ENCODE measurements at places on chromosomes 6 and 20.

GRCh38 chr20:57108742-57109570 is 157.5 kb downstream of the BMP7 start:
- no peak for DNase-seq

GRCh38 chr6:31079656-31080261 is 32.6 kb downstream of the C6orf15 start:
- DNase-seq: peak; percentile 71

DNA sequence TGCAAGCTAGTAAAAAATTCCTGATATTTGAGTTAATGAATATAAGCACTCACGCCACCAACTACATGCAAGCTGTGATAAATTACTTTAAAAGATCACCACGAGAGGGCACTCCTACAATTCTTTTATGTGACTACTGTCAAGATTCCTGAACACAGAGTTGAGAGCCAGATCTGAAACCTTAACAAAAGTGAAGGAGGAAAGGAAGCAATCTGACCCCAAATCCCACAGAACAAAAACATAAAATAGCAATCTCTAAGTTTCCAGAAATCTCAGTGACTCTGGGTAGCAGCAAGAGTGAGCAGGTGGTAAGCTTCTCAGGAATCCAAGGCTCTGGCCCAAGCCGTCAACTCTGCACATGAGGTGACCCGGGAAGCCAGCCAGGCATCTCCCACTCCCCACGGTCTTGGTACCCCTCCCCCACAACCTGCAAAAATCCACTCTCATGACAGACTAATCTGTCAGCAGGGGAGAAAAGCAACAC is 55.1 kb downstream of the STAU1 start:
- DNase-seq: peak; percentile 87

GRCh38 chr20:51193066-51193772 is 170.3 kb upstream of the KCNG1 start:
- DNase-seq: no peak

DNA sequence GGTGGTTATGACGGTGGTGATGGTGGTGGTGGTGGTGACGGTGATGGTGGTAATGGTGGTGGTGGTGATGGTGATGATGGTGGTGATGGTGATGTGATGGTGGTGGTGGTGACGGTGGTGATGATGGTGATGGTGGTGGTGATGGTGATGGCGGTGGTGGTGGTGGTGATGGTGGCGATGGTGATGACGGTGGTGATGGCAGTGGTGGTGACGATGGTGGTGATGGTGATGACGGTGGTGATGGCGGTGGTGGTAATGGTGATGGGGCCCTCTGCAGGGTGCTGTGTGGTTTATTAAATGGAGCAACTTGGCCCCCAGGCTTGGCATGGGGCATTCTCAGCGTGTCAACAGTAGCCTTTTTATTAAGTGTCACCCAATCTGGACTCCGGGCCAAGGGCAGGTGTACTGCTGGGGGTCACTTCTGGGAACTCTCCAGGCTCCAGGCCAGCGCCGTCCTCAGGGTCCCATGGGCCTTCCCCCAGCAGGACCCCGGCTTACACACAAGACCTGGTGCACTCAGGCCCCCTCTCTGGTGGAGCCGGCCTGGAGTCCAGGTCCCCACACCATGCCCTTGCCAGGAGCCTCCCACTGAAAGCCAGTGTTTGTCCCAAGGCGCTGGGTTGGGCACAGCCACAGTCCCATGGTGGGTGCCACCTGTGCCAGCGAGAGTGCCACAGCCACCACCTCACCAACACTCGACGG is 8.8 kb downstream of the CABLES2 start:
- DNase-seq: no peak

GRCh38 chr20:31803552-31804291 is 15.4 kb upstream of the MYLK2 start:
- DNase-seq: no peak

DNA sequence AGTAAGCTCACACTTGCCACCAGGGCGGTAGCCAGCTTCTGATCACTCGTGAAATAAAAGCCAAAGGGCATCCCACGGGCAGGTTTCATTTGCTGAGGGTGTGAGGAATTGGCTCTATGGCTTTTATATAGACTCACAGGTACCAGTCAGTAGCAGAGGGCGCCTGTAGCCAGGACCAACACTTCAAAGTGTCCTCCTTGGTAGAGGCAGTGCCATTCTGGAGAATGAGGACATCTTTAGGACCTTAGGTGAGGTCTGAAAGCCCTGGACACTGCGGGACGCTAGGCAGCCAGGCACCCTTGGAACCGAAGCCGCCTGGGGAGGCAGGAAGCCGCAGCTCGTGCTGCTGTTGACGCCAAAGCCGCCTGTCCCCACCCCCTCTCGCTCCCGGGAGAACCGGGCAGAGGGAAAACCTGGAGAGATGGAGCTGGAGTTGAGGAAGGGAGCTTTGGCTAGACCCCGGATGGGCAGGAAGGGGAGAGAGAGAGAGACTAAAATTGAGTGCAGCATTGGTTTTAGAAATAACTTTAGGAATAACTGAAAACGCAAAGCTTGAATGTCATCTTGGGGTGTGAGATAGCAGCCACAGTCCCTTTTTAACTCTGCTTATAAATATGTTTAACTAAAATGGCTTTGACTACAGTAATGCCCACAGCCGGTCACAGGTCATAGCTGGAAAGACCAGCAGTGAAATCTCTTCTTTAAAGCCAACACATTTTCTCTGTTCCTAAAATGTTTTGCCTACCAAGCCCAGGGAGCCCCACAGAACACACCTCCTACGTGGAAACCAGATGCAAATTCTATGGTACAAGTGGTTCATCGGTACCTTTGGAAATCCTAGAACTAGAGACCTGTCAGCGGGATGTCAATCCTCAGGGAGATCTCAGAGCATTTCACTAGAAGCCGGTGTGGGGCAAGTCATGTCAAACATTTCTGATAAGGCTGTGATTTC is 128.5 kb upstream of the CDYL start:
- peak; percentile 86 for DNase-seq

GRCh38 chr6:22471746-22472145 is 97.6 kb upstream of the HDGFL1 start:
- DNase-seq: no peak

- no peak for DNase-seq
Observed at GRCh38 chr20:59391975-59392374, 91.6 kb downstream of the EDN3 start.

- peak; percentile 16 for DNase-seq
Observed at GRCh38 chr6:4698901-4699659, 77.1 kb upstream of the CDYL start.

DNA sequence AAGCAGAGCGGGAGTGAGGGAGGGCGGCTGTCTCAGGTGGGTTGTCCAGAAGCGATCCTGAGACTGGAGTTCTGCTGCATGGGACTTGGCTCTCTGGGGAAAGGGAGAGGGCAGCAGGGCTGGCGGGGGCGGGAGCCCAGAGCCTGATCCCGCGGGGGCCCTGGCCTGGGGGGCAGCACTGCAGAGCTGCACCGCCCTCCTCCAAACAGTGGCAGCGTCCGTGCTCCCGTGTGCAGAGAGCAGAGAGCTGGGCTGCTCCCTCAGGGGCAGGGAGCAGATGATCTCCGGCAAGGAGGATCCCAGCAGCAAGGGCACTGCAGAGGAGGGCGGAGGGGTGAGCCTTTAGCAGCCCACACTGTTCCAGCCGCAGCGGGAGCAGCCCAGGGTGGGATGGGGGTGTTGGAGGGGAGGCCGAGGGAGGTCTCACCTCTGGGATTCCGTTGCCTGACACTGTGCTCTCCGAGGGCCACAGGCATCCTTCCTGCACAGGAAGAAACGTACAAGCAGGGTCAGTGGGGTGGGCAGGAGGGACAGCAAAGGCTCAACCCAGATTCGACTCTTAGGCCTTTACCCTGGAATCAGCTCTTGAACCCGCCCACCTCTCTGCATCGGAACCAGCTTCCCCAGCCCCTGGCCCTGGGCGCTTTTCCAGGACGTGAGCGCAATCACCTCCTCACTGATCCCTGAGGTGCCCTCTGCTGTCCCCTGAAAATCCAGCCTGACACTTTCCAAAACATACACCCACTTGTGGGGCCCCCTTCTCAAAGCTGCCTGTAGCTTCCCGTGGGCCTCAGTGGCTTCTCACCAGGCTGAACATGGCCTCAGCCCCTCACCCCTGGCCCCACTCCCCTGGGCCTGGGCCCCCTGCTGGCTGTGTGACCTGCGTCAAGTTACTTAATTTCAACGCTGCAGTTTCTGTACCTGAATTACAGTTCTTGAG is 32.6 kb upstream of the ZBP1 start:
- no peak for DNase-seq

DNA sequence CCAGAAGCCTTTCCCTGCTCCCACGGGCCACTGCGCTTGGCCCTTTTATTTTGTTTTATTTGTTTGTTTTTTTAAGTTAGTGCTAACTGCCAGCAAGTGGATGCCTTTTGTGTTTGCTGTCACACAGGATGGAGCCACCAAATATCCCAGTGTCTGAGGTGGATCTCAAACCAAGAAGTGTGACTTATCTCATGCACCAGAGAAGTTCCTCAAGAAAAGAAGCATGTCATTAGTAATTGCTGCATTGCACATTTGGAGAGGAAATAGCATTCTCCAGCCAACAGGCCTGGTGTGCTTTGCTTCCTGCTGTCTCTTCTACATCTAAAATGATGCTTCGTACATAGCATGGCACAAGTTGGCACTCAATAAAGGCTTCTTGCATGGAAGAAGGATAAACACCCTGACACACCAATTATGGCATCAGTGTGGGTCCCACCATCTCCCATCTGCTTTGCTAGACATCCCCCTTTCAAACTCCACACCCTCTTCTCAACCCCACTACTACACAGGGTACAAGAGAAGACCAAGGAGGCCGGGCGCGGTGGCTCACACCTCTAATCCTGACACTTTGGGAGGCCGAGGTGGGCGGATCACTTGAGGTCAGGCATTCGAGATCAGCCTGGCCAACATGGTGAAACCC is 1.9 kb upstream of the ATP9A start:
- no peak for DNase-seq

DNA sequence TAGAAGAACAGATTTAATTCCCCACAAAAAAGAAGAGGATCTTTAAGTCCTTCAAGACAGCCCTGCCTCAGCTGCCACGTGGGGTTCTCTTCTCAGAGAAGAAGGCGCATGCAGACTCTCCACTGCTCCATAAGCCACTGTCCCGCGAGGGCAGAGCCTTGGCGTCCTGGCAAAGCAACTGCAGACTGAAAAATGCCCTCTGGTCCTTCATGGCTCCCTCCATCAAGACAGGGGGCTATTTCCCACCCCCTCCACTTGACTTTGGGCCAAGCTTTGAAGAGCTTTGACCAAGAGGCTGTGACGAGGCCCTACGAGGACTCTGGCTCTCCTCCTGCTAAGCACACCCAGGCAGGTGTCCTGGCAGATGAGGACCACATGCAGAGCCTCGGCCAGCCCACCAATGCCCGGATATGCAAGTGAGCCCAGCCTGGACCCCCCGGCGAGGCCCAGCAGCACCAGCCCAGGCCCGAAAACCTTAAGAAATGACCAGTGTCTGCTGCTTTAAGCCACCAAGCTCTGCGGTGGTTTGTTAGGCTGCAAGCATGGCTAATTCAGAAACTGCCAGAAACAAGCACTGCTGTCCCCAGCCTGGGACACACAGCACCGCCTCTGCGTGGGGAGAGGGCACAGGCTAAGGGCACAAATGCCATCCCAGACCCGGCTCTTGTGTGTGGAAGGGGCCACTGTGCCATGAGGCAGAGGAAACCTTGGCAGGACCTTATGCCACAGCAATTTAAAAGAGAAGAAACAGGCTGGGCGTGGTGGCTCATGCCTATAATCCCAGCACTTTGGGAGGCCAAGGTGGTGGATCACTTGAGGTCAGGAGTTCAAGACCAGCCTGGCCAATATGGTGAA is 16.1 kb downstream of the GMEB2 start:
- no peak for DNase-seq

GRCh38 chr6:166782520-166782919 is 155.5 kb upstream of the RPS6KA2 start:
- DNase-seq: no peak

DNA sequence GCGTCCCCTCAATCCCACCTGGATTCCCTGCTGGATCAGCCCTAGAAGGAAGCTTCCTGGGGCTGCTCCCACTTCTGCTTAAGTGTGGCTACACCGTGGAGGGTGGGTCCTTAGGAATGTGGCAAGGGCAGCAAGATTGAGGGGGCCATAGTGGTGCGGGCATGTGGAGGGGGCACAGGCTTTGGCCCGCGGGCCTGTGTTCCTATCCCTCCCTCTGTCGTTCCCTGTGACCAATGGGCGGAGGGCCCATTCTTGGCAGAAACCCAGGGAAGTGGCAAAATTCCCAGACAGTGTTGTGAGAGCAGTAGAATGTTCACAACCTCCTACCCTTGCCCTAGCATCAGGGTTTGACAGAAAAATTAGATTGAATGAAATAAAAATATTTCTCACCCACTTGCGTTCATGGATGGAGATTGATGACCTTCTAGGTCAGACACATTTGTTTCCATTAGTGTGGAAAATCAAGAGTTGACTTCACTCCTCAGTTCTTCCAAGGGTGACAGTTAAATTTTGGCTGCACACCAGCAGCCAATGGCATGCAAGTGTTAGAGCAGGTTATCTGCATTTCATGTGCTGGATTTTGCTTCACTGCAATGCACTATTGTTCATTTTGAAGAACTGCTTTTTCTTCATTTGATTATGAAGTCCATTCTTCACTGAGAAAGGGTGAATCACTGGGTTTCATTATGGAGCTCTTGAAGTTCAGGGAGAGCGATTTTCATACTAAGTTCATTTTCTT is 49.3 kb upstream of the AHI1 start:
- DNase-seq: no peak

DNA sequence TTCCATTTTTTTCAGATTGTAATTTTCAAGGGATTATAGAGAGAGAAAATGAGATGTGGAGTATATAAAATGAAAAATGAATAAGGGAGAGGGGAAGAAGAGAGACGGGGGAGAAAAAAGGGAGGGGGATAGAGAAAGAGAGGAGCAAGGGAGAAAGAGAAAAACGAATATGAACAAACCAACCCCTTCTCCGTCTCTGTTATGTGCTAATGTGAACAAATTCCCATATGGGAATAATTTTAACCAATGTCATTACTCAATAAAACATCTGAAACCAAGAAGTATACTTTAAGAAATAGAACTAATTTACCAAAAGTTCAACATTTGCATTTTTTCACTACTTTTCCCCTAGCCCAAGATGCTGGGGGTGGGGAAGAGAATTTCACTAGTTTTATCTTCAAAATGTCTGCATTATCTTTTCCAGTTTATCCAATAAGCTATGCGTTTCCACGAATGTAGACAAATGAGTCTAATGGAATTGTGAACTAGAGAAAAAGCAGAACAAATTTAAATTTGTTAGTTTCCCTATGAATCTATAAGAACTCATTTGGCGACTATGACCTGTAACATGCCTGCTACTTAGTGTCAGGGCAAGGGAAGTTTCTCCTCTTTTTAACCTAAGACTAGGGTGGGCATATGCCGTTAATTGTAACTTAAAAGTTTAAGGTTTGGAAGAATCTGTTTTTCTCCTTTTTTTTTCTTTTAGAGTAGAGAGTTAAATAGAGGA is 286.3 kb downstream of the BTBD9 start:
- no peak for DNase-seq

- no peak for DNase-seq
Observed at GRCh38 chr20:45251884-45252560, 2.3 kb downstream of the SLPI start.

GRCh38 chr20:23061734-23062561 is 12.5 kb upstream of the THBD start:
- peak; percentile 90 for DNase-seq

- no peak for DNase-seq
Observed at GRCh38 chr6:137638926-137639706, 144.9 kb upstream of the OLIG3 start.

- peak; percentile 34 for DNase-seq
Observed at GRCh38 chr6:93786474-93787330, 367.3 kb upstream of the EPHA7 start.

GRCh38 chr6:42979523-42980177 is 669 bp upstream of the PEX6 start:
- DNase-seq: peak; percentile 56

Measured in cardiac fibroblast (primary cell).